ENCODE measurements at places on chromosomes 7 and 10.

DNA sequence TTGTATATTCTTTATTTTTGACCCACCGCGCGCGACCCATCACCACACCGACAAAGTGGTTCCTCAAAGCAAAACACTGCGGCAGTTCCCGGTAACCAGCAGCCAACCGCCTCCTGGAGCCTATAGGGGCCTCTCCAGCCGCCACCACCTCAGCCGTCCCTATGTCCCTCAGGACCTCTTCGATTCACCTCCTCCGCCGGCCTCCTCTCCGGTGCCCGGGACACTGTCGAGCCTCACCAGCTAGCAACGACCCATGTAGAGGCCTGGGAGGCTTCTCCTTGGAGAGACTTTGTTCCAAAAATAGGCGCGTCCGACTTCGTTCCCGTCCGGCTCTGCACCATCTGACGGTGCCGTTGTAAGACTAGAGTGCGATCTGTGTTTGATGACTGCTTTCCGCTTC lies 158.8 kb downstream of the HGF start:
- DNase-seq, result no peak

DNA sequence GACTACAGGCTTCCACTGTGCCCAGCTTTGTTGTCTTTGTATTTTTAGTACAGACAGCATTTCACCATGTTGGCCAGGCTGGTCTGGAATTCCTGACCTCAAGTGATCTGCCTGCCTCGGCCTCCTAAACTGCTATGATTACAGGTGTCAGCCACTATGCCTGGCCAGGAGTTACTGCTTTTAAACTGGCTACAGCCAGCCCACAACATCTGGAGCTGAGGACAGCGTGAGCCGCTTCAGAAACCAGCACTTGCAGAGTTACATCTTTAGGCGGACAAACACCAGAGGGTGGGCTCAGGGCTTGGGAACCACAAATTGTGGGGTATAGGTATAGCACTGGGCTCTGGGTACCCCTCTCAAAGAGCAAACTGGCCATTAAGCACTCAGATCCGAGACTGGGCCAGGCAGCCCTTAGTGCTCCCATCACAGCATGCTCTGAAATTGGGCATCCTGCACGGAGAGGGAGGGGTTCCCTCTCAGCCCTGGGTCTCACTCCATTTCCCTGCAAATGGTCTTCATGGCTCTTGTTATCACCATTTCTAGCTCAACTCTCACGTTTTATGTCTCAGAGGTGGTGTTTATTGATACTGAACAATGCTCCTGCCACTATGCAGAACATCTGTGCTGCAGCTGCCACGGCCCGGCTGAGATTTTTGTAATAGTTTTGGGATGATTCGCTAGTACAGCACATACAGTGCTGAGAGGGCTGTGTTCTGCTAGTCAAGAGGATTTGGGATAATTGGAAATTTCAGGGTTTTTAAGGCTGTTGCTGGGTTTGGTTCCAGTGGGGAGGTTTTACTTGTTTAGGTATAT lies 146.4 kb upstream of the LYZL2 start:
- no peak for DNase-seq

- DNase-seq, result no peak
Observed at GRCh38 chr7:97680622-97681021, 51.3 kb upstream of the TAC1 start.

DNA sequence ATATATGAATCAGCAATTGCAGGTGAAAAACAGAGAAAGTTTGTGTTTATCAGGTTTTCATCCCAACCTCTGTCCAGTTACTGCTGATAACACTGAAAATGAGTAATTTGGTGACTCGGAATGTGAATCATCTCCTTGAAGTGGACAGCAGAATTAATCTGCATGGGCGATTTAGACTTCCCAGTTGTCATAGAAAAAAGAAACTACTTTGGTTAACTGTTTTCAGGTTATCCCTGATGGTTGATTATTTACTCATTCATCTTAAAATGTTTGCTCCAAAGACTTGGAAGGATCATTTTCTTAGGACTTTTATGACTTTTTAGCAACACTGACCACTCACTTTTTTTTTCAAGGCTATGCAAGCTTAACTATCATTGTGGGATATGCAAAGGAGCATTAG lies 504.1 kb upstream of the ANKRD30A start:
- no peak for DNase-seq

DNA sequence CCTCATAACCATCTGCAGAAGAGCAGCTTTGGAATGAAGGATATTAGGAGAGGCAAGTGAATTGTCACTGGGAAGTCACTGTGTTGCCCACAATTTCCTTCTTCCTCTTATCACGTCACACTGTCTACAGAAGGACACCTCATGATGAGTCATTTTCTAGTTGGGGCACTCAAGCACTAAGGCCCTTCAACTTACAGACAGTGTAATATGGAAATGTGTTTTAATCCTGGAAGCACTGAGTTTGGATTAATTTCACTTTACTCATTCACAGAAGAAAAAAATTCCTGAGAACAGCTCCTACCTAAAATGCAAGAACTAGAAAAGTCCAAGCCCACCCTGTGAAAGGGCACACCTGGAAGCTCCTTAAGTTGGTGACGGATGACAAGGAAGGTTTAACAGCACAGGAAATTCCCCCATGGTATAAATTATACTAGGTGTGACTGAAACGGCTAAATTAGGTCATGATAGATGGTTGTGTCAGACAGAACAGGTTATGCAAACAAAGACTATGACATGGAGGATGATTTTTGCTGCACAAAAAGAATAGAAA lies 56.6 kb downstream of the PARD3 start:
- DNase-seq, result peak; percentile 16

GRCh38 chr10:59234816-59235429 lies 58.5 kb downstream of the PHYHIPL start:
- peak; percentile 32 for DNase-seq

DNA sequence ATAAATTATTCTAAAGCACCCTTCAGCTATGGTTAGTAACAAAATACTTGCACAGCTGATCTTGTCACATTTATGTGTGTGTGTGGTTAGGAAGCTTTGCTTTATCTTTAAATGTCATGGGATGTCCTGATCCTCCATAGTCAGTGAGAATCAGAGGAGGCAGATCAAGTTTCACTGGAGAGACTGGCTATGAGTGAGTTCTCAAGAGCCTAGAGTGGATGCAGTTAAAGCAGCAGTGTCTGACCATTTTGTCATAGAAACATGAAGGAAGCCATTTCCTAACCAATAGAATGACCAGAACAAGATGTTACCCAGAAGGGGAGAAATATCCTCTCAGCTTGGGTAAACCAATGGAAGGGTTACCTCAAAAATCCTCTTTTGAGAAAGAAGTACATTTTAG lies 207.2 kb upstream of the DKK1 start:
- DNase-seq, result no peak

DNA sequence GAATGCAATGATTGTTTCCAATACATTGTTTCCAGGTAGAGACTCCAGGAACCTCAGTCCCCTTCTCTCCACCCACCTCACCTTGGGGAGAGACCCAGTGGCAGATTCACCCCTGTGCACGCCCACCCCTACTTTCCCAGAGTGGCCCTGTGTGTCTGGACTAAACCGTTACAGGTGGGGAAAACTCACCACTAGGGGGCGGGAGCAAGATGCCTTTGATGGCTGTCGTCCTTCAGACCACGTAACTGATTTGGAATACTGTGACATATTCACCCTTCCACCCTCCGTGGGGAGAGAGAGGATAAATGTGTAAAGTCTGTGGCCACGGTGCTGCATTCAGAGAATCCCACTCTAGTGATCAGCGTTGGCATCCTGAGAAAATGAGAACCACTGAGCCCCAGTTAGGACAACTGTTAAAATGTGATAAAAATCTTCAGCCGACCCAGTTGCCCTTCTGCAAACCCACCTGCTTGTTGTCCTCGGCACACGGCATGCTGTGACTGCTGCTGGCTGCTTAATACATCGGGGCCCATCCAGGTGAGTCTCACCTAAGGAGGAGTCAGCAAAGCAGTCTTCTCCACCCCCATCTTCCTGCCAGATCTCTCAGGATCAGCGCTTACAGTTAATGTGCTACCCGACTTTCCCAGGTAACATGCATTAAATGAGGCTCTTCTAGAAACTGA lies 41.5 kb upstream of the NMT2 start:
- DNase-seq, result peak; percentile 46

DNA sequence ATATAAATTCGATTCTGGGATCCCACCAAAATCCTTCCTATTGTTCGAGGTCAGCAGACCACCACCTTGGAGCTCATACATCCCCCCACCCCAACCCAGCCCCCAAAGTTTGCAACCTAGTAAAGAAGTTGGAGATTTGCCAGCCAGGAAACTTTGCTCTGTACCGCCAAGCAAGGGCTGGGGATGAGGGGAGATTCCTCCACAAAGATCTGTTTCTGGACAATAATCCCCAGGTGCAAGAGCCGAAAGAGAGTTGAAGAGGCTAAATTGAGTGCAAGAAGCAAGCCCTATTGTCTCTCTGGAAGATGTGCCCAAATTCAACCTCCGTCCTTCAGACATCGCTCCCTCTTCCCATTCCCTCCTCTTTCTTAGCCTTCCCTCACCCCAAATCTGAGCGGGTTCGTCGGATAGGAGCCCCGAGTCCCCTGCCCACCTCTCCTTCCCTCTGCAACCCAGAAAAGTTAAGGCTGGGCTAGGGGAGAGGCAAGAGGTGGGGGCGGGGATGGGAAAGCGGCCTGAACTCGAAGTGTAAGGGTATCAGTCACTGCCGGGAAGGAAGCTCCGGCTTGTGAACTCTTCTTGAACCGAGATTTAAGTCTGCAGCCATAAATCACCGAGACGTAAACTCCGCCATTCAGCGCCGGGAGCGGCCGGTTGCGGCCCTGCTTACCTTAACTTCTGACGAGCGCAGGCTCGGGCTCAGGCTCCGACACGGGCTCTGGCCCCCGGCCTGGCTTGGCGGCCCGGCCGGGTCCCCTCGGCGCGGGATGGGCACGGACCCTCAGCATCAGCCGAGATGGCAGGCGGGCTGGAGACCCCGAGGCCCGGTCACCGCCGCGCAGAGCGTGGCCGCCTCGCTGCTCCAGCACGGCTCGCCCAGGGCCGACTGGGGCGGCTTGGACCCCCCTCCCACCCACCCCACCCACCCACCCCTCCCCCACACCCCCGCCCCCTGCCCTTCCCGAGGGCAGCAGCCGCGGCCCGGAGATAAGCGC lies 10.8 kb upstream of the HOXA2 start:
- no peak for DNase-seq
